ENCODE measurements at places on chromosomes 2 and 18.

DNA sequence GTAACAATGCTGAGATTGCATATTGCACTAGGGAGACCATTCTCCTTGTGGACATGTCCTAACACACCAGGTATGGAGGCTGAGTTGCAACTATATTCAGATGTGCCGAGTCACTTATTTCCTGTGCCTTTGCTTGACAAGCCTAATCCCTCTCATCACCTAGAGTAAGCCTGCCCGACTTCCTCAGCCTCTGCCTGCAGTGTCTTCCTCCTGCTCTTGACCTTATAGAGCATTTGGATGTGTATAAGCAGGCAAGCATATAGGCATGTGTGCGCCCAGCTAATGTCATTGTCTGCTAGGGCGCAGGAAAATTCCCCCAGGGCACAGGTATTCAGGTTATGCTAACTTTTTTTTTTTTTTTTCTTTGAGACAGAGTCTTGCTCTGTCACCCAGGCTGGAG, 316.9 kb downstream of the CDH2 start:
- no peak for DNase-seq

- DNase-seq, result no peak
Observed at GRCh38 chr2:31998731-31999383, 12.0 kb downstream of the MEMO1 start.

- no peak for DNase-seq
Observed at GRCh38 chr2:195659982-195660890, 3.2 kb downstream of the SLC39A10 start.

GRCh38 chr18:52208646-52209045, 131.4 kb upstream of the DCC start:
- DNase-seq, result no peak

GRCh38 chr2:27714053-27714452, 50.4 kb downstream of the SLC4A1AP start:
- DNase-seq, result no peak

DNA sequence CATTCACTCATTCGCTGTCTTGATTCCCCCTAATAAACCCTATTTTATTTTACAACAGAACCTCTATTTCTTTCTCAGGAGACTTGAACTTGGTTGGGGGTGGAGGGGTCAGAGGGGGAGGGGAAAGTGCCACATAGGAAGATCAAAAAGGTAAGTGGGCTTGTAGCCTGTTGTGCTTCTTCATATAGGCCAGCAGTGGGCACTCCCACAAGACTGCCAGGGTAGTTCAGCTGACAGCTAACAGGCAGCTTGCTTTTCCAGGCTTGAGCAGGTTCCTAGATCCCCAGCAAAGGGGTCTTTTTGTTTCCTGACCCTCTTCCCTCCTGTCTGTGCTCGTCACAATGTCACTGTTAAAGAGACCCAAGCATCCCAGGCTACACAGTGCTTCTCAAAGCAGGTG, 829 bp upstream of the KIAA2012 start:
- no peak for DNase-seq

DNA sequence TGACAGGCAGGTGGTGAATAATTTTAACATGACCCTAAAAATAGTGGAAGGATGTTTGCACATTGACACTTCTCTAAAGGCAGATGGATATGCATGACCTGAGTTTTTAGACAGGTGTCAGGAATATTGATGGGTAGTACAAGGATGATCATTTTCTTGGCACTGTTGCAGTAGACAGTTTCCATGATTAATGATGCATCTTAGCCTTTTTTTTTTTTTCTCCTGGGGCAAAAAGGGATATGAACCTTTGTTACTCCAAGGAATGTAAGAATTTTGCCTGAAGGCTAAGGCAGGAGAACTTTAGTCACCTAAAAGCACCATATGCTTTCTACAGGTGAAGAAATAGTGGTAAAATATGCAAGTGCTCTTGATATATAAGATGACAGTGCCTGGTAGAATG, 136.3 kb upstream of the CAVIN2 start:
- DNase-seq, result no peak

- DNase-seq, result no peak
Observed at GRCh38 chr2:206083602-206084438, 2.2 kb downstream of the INO80D start.

DNA sequence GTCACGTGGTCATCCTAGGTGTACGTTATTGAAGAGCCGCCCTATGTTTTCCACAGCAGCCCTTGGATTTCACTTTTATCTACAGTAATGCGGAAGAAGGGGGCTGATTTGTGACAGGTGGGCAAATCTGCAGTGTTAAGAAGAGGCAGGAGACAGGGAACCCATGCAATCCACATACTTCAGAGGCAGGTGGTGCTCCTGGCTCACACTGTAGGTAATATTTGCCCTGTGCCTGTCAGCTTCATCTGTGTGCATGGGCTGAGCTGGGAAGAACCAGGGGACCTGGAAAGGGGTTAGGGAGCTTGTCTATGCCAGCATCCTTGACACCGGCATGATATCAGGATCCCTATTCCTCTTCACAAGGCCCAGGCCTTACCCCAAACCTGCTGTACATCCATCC, 183.9 kb downstream of the SH3RF3 start:
- DNase-seq, result no peak

DNA sequence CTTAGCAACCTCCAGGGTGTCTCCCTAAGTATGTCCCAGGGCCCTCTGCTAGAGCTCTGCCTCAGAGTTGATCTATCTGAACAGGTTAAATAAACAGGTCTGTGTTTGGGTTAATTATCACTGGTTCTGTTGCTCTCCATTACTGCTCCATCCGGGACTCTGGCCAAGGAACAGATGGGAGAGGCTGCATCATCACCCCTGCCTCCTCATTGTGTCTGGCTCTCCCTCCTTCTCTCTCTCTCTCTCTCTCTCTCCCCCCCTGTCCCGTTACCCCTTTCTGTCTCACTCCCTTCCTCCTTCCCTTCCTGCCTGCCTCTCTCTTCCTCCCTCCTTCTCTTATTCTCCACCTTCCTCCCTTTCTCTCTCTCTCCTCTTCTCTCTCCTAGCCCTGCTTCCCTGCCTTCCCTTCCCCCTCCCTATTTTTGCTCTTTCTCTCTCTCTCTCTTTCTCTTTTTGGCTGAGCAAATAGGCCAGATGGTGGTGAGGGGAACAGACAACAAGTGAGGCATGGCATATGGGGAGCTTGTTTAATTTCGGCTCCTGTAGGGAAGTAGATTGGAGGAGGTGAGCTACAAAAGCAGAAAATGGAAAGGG, 62.1 kb downstream of the SETBP1 start:
- no peak for DNase-seq

DNA sequence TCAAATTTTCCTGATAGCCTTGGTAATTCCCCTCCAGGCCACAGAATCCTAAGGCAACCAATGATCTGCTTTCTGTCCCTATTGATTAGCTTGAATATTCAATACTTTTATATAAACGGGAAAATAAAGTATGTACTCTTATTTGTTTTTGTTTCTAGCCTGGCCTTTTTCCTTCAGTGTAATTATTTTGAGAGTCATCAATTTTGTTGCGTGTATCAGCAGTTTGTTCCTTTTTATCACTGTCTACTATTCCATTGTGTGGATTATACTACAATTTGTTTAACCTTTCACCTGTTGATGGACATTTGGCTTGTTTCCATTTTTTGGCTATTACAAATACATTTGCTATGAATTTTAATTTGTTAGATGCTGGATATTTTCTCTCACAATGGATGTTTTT, 39.2 kb upstream of the LRRC30 start:
- DNase-seq, result no peak

GRCh38 chr2:204282525-204282924, 262.8 kb upstream of the PARD3B start:
- DNase-seq, result no peak

- DNase-seq, result no peak
Observed at GRCh38 chr2:137951586-137951985, 12.7 kb upstream of the HNMT start.

DNA sequence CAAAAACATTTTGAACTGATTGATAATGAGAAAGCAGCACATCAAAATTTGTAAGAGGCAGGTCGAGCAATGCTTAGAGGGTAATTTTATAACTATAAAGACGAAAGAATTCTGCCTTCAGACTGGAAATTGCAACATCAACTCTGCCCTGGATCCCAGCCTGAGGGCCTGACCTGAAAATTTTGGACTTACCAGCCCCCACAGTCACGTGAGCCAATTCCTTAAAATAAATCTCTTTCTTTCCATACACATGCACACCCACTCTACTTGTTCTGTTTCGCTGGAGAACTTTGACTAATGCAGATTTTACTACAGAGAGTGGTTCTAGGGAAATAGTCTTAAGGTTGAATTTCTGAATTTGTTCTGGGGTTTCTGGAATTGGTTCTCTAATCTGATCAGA, 14.6 kb upstream of the ACOXL start:
- DNase-seq, result no peak

GRCh38 chr18:2848247-2849246, 1.7 kb downstream of the EMILIN2 start:
- no peak for DNase-seq

DNA sequence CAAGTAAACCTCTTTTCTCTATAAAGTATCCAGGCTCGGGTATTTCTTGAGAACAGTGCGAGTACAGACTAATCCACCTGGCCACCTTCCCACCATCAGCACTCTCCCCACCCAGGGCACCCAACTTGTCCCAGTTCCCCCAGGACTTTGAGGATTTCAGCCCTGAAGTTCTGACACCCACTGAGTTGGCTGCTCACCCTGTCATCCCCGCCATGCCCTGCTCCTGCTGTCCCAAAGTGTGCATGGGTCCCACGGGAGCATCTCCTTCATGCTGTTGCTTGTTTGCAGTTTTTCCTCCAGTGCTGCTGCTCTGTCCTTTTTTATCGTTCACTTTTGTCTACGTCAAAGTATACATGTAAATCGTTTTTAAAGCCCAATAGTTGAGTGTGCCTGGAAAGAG, 273.9 kb downstream of the PHLPP1 start:
- no peak for DNase-seq

DNA sequence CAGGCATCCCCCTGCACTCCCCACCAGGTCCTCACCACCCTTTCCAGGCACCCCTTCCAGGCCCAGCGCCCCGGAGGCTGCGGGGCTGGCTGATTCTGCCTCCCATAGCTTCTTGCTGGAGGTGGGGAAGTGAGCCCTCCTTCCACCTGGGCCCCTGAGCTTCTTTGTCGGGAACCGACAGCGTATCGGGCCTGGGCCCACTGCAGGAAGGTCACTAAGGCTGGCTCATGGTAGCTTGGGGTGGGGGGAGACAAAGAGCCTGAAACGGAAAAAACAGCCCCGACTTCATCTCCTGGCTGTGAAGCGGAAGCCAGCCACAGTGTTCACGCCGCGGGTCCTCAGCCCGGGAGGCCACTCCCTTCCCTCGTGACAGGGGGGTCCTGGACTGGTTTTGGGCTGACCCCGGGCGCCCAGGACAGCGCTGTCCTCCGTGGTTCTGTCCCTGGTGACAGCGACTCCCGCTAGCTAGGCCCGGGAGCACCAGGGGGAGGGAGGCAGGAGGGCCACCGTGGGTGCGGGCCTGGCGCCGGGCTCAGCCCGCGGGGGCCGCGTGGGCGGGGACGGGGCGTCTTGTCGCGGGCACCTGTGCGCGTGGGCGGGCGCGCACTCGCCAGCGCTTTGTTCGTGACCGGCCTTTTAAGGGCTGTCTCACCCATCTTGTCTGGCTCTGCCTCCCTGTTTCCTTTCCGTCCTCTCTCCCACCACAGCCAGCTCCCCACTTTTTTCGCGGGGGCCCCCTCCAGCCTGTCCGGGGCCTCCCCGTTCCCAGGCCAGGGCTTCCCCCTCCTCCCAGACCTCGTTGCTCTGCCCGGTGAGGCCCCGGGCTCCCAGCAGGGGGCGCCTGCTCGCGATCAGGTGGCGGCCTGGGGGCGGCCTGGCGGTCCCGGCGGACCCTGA, 64.9 kb downstream of the DNMT3A start:
- DNase-seq, result peak; percentile 40

DNA sequence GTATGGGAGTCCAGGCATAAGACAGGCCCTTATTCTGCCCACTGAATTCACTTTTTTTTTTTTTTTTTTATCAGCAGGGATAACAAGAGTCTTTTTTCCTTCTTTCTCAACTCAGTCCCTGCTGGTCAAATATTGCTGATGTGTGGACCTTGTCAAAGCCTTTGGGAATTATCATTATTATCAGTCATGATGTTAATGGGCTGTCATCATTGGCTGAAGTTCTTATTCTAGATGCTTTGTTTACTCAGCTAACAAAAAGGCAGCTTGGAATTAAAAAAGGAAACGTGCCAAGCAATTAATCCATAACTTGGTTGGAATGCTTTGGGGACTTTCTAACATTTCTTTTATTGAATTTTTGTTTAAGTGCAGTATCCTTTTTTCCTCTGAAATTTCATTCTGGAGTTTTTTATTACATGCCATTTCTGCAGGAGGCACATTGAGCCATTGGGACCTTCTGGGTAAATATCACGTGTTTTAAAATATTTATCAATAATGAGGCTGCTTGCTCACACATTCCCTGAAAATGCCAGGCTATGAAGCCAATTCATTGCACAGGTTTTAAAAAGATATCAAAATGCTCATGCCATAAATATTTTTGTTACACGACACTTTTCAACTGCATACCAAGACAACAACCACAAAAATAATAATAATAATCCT, 246.3 kb downstream of the TXNL1 start:
- no peak for DNase-seq

DNA sequence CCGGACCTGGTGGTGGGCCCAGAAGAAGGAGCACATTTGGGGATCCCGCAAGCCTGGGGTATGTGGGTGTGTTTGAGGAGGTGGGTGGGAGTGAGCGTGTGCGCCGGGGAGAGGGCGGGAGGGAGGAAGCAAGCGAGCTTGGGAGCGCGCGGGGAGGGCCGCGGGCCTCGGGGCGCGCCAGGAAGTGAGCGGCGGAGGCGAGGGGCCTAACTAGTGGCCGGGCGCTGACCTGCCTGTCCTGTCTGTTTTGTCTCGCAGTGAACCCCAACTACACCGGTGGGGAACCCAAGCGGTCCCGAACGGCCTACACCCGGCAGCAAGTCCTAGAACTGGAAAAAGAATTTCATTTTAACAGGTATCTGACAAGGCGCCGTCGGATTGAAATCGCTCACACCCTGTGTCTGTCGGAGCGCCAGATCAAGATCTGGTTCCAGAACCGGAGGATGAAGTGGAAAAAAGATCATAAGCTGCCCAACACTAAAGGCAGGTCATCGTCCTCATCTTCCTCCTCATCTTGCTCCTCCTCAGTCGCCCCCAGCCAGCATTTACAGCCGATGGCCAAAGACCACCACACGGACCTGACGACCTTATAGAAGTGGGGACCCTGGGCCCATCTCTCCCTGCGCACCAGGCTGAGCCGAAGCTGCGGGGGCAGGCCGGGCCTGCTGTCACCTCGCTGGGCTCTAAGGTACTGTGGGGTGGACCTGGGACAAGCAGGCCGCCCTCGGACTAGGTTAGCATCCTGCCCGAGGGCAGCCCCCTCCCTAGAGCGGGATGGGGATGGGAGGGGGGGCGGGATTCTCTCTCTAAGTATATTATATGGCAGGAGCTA, 1.2 kb downstream of the HOXD4 start:
- no peak for DNase-seq
